ENCODE measurements at places on chromosomes 2 and 18.

DNA sequence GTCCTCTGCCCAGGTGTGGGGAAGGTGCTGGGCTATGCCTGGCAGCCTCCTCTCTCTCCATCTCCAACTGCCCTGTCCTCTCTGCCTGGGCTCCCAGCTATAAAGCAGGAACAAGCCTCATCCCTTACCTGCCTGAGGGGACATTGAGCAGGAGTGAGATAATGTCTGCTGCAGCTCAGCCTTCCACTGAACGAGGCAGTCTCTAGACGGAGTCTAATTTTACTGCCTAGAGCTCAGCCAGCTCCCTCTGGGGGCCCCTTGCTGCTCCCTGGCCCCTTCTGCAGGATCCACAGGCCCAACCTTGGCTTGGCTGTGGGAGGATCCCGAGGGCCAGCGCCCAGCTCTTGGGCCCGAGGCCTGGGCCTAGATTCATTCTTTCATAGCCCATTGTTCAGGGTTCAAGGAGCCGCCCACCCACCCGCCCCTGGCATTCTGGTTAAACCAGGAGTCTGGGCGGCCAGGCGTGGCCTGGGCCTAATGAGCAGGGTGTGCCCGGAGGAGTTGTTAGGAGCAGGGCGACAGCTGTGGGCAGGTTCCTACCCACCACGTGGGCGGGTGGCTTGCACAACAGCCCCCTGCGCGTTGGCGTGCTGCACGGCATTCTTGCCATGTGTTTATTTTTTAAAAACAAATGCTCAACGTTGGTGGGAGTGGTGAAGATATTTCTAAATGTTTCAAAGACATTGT lies 44.6 kb downstream of the FOSL2 start:
- DNase-seq, result no peak

DNA sequence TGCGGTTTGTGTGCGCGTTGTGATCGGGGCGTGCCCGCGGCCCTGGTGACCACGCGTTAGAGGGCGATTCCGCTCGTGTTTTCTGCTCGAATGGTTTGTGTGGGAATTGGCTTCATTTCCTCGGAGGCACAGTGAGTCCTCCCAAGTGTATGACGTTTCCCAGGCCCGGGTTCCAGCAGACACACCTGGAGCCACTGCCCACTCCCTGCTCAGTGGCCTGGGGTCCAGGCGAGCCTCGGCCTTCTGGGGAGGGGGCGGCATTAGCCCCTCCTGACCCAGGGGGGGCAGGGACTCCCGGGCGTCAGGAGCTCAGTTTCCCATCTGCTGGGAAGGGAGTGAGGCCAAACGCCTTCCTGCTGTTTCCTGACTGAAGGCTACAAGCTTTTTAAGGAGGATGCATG lies 92.1 kb downstream of the NFATC1 start:
- DNase-seq, result no peak

- DNase-seq, result no peak
These were observed 209.5 kb downstream of the FAM210A start for GRCh38 chr18:13516855-13517254.

GRCh38 chr18:40907842-40908241 lies 1047.2 kb upstream of the PIK3C3 start:
- peak; percentile 12 for DNase-seq

- DNase-seq, result no peak
These were observed 3.2 kb downstream of the NR4A2 start for GRCh38 chr2:156329031-156329926.

GRCh38 chr2:207895274-207895860 lies 125.7 kb upstream of the FZD5 start:
- no peak for DNase-seq

DNA sequence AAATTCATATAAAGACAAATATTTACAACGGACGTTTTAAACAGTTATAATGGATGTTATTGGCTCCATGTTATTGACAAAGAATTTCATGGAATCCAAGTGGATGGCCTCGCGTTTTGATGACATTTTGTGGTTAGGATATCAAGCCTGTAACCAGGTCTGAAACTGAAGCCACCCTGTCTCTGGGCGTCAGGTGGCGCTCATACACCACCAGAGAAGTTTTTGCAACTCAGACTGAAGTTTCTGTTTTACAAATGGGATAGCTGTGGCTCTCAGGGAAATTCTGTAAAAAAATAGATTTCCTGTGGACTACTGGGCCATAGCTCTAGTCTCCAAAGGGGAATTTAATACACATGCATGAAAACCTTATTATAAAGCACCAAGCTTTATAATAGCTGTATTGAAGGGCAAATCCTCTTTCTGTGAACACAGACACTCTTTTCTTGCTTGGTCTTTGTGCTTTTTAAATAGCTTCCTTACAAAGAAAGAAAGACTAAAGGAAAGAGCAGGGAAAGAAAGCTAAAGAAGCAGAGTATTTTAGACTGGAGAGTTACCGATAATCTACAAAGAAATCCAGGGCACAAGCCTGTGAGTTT lies 86.7 kb downstream of the C18orf54 start:
- DNase-seq, result peak; percentile 84

- DNase-seq, result peak; percentile 22
These were observed 60.7 kb upstream of the HDAC4 start for GRCh38 chr2:239461291-239462190.

DNA sequence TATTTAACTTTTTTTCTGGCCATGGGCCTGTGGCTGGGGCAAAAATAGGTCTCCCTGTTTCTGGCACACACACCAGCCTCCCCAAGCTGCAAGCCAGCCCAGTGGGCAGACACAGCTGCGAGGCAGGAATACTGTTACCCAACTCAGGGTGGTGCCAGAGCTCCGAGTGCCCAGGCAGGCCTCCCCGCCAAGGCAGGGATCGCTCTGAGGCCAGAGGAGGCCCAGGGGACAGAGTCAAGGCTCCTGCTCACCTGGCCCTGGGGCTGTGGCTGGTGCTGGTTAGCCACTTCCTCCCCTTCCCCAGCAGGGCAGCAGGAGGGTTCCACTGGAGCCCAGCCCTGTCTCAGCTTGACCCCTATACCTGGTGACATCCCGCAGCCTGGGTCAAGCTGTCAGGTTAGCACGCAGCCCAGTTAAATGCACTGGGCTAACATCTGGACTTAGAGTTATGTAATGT lies 67.1 kb upstream of the EPAS1 start:
- DNase-seq, result peak; percentile 19

DNA sequence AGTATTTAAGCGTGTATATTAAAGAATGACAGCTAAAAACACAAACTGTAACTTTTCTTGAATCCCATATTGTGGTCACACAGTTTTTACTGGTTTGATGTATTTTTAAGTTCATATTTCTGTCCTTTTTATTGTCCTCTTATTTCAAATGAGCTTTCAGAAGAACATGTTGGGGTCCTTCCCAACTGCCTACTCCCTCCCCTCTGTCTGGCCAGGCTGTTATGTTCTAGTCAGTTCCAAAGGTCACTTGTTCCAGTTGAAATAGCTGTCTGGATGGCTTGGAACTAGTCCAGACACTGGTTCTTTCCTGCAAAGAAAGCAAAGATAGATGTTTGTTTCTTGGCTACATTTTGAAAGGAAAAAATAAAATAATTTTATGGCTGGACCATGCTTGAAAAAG lies 306.9 kb downstream of the GULP1 start:
- DNase-seq, result peak; percentile 82

DNA sequence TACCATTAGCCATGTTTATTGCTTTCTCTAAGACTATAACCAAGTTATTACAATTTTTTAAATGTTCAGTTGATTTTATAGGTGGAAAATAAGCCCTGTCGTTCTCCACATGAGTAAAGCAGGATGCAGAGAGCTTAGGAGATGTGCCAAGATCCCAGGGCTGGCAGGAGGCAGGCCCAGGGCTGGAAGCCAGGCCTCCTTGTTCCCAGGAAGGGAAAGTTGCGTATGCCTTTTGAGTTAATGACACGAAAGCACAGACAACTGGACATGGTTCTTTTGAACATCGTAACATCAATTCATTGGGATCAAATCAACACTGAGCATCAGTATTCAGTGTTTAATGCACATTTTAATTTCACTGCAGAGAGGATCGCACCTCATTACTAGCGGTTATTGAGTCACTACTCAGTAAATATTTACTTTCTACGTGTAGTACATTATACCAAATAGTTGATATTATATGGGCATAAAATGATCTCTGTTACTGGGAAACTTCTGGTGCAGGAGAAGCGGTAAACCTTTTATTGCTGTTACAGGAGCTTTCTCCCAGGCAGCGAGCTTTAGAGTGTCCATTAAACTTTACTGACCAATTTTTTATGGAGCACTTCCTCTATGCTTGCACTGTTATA lies 60.0 kb downstream of the RNF144A start:
- DNase-seq, result no peak

DNA sequence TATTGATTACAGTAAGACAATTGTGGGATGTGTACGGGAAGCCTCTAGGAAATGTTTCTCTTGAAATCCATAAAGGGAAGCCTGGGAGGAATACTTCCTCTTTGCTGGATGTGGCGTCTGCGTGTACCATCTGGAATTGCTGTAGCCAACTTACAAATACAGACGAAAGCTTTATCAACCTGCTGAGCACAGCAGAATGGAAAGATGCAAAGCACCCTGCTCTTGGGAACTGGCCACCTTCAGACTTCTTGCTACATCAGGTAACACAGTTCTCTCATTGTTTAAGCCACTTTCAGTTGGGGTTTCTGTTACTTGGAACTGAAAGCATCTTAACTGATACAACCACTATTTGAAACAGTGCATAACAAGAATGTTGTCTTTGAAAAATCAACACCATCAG lies 213.8 kb downstream of the HRH4 start:
- DNase-seq, result no peak

GRCh38 chr18:7676253-7676873 lies 109.2 kb downstream of the PTPRM start:
- DNase-seq, result no peak

GRCh38 chr2:237201461-237202287 lies 116.0 kb downstream of the COPS8 start:
- DNase-seq, result peak; percentile 81

GRCh38 chr2:157355618-157356017 lies 30.0 kb upstream of the ERMN start:
- no peak for DNase-seq

GRCh38 chr2:127950264-127950663 lies 64.5 kb upstream of the AMMECR1L start:
- DNase-seq, result no peak

- no peak for DNase-seq
These were observed 501.9 kb upstream of the CHAC2 start for GRCh38 chr2:53265544-53266299.

GRCh38 chr2:12131975-12132374 lies 385.5 kb downstream of the LPIN1 start:
- peak; percentile 86 for DNase-seq

DNA sequence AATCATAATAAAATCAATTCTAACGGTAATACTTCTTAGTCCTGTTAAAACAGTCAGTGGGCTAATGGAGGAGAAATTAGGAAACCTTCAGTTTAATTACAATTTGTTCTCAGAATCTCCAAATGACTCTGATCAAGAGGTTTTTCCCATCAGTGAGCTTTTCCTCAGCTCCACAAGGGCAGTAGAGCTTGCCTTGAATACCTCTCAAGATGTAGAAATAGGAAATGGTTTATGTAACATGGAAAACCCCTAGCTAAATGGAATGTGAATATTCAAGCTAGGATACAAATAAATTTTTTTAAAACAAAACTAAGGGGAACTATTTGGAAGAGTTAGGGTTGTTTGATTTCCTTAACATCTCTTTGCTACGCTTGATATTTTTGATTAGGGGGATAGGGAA lies 87.5 kb downstream of the PLEKHM3 start:
- DNase-seq, result peak; percentile 62

All from choroid plexus epithelial cell (primary cell).